ENCODE measurements at places on chromosomes 1 and 21.

GRCh38 chr1:10475510-10475909 lies 760 bp downstream of the PEX14 start:
- DNase-seq = no peak

- DNase-seq = no peak
Measured at GRCh38 chr1:91400133-91400725, 4.4 kb downstream of the HFM1 start.

- no peak for DNase-seq
Measured at GRCh38 chr1:66624412-66625060, 90.6 kb downstream of the SGIP1 start.

DNA sequence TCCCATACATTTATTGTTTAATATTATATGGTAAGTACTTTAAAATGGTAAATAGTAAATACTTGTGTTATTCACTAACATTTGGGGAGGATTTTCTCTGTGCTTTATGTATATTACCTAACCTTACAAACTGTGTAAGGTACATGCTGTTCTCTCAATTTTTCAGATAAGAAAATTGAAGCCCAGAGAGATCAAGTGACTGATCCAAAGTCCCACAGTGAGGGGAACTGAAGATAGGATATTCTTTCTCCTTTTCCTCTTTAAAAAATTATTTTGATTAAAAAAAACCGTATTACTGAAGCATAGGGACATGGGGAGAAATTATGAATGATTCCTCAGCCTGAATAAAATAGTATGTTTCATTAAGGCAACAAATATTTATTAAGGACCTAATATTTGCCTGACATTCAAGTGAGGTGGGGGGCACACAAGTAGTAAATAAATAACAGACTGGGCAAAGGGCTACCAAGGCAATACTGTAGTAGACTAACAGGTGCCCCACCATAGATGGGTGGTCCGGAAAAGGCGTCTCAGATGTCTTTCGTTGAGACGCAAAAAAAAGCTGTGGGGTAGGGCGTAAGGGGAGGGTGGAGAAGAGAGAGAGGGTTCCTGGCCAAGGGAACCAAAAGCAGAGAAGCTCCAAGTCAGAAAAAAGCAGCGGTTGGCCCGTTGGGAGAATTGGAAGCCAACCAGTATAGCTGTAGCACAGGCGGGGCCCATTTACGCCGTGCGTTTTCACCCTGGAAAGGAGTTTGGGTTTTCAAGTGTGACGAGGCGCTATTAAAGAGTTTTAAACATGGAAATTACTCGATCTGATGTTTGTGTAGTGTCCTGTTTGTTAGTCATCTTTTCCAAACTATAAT lies 944 bp upstream of the AGO3 start:
- DNase-seq = peak; percentile 40

DNA sequence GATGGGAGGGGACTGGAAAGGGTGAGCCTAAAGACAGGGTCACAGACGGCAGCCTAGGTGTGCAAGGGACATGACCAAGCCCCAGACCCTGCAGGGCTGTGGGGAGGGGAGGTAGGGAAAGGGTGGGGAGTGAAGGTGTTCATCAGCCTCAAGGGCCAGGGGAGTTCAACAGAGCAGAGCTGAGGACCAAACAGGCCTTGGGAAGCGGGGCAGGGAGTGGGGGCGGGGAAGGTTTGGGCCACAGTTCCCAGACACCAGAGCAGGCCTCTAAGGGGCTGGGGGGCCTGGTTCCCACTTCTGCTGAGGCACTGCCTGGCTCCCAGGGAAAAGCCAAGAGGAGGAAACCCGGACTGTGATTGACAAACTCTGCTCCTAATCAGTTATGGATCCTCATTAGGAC lies 456.3 kb downstream of the MATN1 start:
- no peak for DNase-seq

DNA sequence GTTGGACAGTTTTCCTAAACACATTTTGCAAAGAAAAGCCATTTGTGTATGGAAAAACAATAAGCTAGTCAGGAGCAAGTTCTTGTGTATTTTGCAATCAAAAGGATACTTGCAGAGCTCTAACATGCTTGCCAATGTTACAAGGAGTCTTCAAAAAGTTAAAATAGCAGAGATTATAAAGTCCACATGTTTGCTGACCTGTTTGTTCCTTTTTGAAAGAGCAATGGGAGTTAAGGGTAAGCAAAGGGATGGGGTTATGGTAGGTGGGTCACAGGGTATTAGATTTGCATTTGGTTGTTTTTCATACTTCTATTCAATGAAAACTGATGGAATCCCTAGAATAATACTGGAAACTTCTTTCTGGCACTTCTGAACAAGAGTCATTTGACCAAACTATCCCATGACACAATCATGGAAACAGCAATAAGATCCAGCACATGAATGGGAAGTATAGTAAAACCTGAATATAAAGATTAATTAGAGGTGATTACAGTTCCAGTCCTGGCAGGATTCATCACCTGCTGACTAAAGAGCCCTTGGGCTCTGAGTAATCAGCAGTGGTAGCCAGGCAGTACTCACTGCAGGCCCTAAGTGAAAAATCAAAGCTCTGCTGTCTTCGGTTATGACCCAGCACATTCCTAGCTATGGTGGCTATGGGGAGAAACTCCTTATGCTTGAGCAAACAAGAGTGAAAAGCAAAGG lies 27.1 kb upstream of the ZC3H11B start:
- no peak for DNase-seq

GRCh38 chr1:77282187-77282865 lies 507 bp downstream of the AK5 start:
- no peak for DNase-seq

DNA sequence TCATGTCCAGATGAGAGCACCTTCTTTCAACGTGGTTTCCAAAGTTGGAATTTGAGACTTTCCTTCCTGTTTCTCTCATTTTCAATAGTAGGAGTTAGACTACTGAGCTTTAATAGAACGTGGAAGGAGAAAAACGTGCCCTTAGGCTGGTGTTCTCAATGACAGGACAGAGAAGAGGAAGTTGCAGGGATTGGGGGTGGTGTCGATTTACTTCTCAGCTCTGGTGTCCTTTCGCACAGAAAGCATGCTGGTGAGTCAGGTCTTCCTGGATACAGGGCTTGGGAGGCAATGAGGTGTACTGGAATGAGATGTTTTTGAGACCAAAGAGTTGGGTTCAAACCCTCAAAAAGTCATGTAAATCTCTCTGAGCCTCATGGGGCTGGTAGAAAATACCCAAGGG lies 67.1 kb downstream of the HIVEP3 start:
- DNase-seq = peak; percentile 61

DNA sequence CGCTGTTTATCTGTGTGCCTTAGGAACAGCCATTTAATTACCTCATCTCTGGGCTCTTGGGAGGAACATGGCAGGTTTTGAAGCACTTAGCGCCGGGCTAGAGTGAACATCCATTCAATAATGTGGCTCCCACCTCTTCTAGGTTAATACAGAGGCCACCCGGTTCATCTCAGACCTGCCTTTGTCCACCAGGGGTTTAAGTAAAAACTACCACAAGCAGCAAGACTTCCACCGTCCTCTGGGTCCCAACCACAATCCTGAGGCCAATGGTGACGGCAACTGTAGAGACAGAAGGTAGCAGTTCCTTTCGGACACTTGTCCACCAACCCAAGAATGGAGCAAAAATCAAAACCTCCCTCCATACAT lies 924 bp upstream of the DDOST start:
- DNase-seq = no peak

DNA sequence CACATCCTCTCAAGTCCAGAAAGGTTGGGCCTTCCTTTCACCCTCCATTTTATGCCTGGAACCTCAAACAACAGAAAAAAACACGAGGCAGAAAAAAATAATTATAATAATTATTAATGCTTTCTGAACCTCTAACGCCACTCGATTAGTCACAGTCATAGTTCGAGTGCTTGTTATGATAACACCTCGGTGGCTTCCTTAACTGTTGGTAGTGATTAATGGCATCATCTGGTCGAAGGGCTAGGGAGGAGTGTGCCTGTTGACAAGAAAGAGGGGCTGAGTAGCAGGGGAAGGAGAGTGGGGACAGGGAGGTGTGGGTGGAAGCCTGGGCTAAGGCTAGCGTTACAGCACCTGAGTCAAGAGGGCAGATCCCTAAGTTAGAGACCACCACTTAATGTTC lies 21.3 kb upstream of the IL10 start:
- no peak for DNase-seq

GRCh38 chr1:167605576-167605975 lies 24.5 kb upstream of the RCSD1 start:
- DNase-seq = no peak

DNA sequence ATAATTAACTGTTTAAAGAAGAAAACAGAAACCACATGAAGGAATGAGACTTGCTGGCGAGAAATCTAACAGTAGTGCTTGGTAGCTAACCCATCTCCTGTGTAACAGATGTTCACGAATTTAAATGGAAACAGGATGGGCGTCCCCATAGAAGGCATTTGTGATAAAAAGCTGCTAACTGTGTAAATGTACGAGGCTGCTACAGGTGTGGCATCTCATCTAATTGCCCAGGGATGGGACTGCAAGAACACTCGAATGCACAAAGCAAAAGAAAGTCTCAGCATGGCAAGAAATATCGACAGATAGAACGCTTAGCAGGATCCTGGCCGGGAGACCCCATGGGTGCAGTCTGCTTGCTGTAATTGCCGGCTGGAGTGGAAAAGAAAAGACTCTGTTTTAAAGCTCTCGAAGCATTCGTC lies 112.7 kb downstream of the RUNX1 start:
- DNase-seq = no peak

DNA sequence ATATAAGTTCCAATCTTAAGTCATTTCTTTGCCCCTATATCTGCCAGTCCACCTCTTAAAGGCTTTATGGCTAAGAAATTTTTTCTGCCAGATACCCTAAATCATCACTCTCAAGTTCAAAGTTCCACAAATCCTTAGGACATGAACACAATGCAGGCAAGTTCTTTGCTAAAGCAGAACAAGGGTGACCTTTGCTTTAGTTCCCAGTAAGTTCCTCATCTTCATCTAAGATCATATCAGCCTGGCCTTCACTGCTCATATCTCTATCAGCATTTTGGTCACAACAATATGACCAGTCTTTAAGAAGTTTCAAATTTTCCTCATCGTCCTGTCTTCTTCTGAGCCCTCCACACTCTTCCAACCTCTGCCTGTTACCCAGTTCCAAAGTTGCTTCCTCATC lies 402.2 kb upstream of the RUNX1 start:
- no peak for DNase-seq

GRCh38 chr1:165900576-165901380 lies 73.4 kb downstream of the UCK2 start:
- no peak for DNase-seq

DNA sequence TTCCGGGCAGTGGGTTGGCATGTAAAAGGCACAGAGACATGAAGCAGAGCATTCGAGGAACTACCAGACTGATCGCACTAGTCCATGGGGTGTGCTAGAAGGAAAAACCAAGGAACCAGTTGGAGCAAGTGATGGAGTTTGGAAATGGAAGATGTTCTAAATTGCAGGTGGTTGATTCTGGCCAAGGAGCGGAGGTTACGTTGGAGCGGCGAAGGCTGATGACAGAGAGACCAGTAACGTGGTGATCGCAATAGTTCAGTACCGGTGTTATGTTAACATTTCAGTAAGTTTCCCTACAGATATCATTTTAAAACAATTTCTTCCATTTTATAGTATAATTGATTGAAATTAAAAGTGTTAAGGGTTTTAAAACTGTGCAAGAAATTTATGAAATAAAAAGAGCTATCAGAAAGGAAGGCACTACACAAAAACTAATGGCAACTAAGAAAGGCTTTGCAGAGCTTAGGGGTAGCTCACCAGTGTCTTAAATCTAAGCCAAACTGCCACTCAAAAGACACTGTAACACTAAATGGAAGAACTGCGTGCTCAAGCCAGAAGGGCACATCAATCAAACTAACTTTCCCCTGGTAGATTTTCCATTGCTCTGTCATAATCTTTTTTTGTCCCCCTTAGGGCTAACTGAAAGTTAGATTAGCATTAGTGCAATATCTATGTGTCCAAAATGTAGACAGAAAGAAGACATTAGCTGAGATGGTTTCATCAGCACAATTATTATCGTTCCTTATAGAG lies 11.3 kb upstream of the HEATR1 start:
- DNase-seq = no peak

GRCh38 chr21:45105906-45106485 lies 31.6 kb downstream of the ADARB1 start:
- no peak for DNase-seq

DNA sequence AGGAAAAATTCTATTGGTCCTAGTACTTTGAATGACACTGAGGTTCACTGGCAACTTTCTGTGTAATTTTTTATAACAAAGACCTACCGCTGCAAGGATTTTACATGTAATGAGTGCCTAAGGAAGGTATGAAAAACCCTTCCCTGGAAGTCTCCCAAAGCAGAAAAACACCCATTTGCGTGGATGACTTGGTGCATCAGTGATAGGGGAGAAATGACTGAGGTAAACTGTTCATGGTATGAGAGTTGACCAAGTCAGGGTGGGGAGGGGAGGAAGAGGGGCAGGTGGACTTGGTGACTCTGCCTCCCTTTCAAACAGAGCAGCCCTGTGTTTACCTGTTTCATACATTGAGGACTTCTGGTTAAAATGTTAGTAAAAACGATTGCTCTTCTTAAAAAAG lies 78.8 kb upstream of the IPO9 start:
- DNase-seq = no peak

DNA sequence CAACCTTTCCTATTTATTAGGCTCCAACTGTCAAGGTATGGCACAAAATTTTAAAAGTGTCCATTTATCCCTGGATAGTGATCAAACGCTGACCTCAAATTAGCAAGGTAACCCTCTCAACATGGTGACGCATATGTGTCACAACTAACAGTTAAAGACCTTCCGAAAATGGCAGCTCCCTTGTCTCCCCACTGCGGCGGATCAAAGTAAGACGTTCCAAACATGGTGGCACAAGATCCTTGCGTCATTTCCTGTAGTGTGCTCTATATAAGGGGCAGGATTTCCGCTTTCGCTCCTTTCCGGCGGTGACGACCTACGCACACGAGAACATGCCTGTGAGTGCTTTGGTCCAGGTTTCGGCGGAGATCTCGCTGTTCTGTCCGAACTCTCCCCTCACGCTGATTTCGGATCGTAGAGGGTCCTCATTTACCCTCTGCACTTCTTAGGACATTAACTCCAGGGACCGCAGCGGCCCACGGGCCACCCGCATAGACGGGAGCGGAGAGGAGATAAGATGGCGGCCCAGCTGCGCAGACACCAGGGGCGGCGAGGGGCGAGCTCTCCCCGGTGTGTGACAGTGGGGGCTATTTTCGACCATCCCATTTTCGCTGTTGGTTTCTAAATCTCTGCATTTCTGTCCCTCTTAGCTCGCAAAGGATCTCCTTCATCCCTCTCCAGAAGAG lies at the start of gene RPS27:
RPS27 (plus strand) TSS at position 295 of the 683 bp plus-strand sequence; CDS start at position 330, 35 bp downstream.
- DNase-seq = peak; percentile 92

GRCh38 chr1:117679868-117680267 lies 74.0 kb downstream of the TENT5C start:
- DNase-seq = no peak

GRCh38 chr1:72324451-72324850 lies 42.1 kb upstream of the NEGR1 start:
- no peak for DNase-seq

- no peak for DNase-seq
Measured at GRCh38 chr1:200112290-200112689, 84.8 kb downstream of the NR5A2 start.

Data from GDM1 (cell line).